ENCODE measurements at places on chromosomes 5 and 9.

- no peaks in the 10 kb centered on the region for H3K27me3 ChIP-seq
- peak; percentile 84 for DNase-seq
- peak overlapping the region; percentile 97 for H3K27ac ChIP-seq
Measured at GRCh38 chr5:72452515-72453245, 54.5 kb downstream of the ZNF366 start.

- no peaks in the 10 kb centered on the region for H3K27me3 ChIP-seq
- H3K4me3 ChIP-seq: no peak overlapping the region
- no peaks in the 10 kb centered on the region for H3K4me1 ChIP-seq
- H3K27ac ChIP-seq: peak overlapping the region; percentile 61
Measured at GRCh38 chr9:15873573-15874177, 320.8 kb downstream of the CCDC171 start.

- no peak overlapping the region for H3K4me3 ChIP-seq
- H3K27ac ChIP-seq: no peak overlapping the region
- H3K4me1 ChIP-seq: no peaks in the 10 kb centered on the region
- DNase-seq: no peak
Measured at GRCh38 chr5:163475411-163475810, 15.0 kb downstream of the HMMR start.

GRCh38 chr5:142012186-142012785 lies 541 bp downstream of the GNPDA1 start:
- no peaks in the 10 kb centered on the region for H3K27me3 ChIP-seq
- H3K4me3 ChIP-seq: peak overlapping the region; percentile 72
- DNase-seq: peak; percentile 45
- H3K36me3 ChIP-seq: no peaks in the 10 kb centered on the region

DNA sequence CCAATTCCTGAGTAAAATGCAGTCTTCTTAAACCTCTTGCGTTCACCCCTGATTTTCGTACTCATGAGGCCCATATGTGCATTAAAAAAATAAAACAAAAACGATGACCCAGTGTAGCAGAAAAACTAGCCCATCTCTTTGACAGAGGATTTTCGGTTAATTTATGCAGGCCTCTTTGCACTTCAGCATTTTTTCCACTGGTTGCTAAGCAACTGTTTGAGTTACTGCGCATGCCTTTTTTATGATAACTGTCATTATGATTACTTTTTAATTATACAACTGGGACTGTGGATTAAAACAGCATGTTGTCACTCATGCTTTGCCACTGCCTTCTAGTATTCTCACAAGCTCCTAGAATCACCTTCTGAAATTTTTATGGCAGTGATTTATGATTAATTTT lies 165.0 kb downstream of the SMARCA2 start:
- H3K36me3 ChIP-seq: no peaks in the 10 kb centered on the region
- H3K27ac ChIP-seq: no peak overlapping the region
- no peak overlapping the region for H3K4me3 ChIP-seq
- H3K27me3 ChIP-seq: no peaks in the 10 kb centered on the region
- no peaks in the 10 kb centered on the region for H3K4me1 ChIP-seq

DNA sequence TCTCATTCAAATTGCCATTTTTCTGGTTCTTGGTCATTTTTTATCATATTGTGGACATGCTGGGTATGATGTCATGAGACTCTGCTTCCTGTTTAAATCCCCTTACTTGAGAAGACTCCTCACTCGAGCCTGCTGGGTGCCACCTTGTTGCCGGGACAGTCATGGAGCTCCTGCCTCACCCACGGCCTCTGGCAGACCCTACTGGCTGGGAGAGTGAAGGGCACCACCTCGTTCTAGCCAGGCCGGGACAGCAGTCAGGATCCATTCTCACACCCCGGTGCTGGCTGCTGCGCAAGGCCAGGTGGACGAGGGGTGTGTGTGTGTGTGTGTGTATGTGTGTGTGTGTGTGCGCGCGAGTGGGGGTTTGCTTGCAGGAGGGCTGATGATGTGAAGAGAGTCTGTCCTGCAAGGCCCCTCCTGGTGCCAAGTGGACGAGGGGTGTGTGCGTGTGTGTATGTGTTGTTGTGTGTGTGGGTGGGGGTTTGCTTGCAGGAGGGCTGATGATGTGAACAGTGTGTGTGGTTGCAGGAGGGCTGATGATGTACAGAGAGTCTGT lies 4.4 kb downstream of the CEP72 start:
- H3K27me3 ChIP-seq: no peaks in the 10 kb centered on the region
- no peaks in the 10 kb centered on the region for H3K4me1 ChIP-seq
- no peaks in the 10 kb centered on the region for H3K36me3 ChIP-seq
- no peak for DNase-seq

GRCh38 chr9:137194909-137195308 lies 5.6 kb downstream of the TPRN start:
- no peak overlapping the region for H3K27ac ChIP-seq
- no peaks in the 10 kb centered on the region for H3K27me3 ChIP-seq
- peaks cover 8% of the 10 kb centered on the region for H3K4me1 ChIP-seq

GRCh38 chr5:160133918-160134304 lies 14.7 kb upstream of the PWWP2A start:
- no peaks in the 10 kb centered on the region for H3K36me3 ChIP-seq
- H3K27me3 ChIP-seq: no peaks in the 10 kb centered on the region
- no peak overlapping the region for H3K4me3 ChIP-seq
- no peaks in the 10 kb centered on the region for H3K4me1 ChIP-seq
- DNase-seq: no peak

DNA sequence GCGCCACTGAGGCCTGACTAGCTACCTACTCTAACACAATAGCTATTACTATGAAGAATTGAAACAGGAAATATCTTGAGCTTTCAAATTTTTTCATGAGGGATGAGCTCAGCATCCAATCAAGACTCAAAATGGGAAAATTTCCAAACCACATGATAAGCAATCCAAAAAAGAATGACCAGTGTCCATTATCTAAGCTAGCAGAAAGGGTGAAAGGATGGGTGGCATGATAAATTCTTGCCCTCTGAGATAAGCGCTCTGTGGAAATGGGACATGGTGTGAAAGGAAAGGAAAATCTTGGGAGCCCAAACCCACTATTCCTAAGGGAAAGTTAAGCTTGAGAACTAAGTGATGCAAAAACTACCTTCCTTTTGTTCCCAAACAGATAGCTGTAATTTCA lies 170.2 kb upstream of the NREP start:
- no peaks in the 10 kb centered on the region for H3K4me1 ChIP-seq
- no peak overlapping the region for H3K4me3 ChIP-seq
- no peak overlapping the region for H3K27ac ChIP-seq
- no peaks in the 10 kb centered on the region for H3K27me3 ChIP-seq
- no peak for DNase-seq
- no peaks in the 10 kb centered on the region for H3K36me3 ChIP-seq

GRCh38 chr9:133135146-133135745 lies 14.2 kb upstream of the RALGDS start:
- peak; percentile 86 for DNase-seq
- no peaks in the 10 kb centered on the region for H3K27me3 ChIP-seq

DNA sequence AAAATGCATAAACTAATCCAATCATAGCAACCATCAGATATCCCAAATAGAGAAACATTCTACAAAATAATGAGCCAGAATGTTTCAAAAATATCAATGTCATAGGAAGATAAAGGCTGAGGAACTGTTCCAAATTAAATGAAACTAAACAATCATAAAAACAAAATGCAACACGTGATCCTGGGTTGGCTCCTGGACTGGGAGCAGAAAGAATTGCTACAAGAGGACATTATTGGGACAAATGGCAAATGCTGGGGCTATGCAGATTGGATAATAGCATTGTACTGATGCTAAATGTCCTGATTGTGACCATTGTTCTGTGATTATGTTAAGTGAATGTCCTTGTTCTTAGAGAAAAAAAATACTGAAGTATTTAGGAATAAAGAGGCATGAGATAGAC lies 54.2 kb upstream of the AKNA start:
- no peaks in the 10 kb centered on the region for H3K27me3 ChIP-seq
- no peak overlapping the region for H3K4me3 ChIP-seq
- no peak for DNase-seq
- no peaks in the 10 kb centered on the region for H3K4me1 ChIP-seq
- H3K27ac ChIP-seq: peak overlapping the region; percentile 29

GRCh38 chr9:106417685-106418084 lies 445.3 kb upstream of the ZNF462 start:
- no peak overlapping the region for H3K4me3 ChIP-seq
- H3K27me3 ChIP-seq: no peaks in the 10 kb centered on the region
- H3K27ac ChIP-seq: no peak overlapping the region

DNA sequence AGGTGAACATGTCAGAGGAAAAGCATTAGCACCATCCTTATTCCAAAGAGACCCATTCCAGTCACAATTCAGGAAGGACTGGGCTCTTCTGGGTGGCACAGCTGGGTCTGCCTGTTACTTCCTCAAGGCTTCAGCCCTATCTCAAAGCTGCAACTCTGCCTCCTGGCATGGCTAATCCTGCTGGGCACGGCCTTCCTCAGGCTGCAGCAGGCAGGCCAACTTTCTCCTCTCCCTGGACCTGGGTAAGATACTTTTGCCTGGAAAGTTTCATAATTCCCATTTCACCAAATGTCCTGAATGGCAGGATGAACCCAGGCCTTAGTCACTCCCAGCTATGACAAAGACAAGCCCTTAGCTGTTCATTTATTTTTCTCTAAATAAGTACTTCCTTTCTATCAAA lies 50.1 kb downstream of the MACROH2A1 start:
- DNase-seq: no peak
- no peaks in the 10 kb centered on the region for H3K36me3 ChIP-seq
- no peak overlapping the region for H3K27ac ChIP-seq
- H3K4me1 ChIP-seq: no peaks in the 10 kb centered on the region
- no peak overlapping the region for H3K4me3 ChIP-seq

GRCh38 chr9:37540634-37541033 lies 35.5 kb downstream of the FBXO10 start:
- H3K36me3 ChIP-seq: no peaks in the 10 kb centered on the region
- H3K27me3 ChIP-seq: no peaks in the 10 kb centered on the region
- no peaks in the 10 kb centered on the region for H3K4me1 ChIP-seq

GRCh38 chr5:103356350-103357091 lies 98.0 kb downstream of the MACIR start:
- no peaks in the 10 kb centered on the region for H3K36me3 ChIP-seq
- H3K27me3 ChIP-seq: no peaks in the 10 kb centered on the region
- H3K4me3 ChIP-seq: no peak overlapping the region
- no peaks in the 10 kb centered on the region for H3K4me1 ChIP-seq
- no peak overlapping the region for H3K27ac ChIP-seq

DNA sequence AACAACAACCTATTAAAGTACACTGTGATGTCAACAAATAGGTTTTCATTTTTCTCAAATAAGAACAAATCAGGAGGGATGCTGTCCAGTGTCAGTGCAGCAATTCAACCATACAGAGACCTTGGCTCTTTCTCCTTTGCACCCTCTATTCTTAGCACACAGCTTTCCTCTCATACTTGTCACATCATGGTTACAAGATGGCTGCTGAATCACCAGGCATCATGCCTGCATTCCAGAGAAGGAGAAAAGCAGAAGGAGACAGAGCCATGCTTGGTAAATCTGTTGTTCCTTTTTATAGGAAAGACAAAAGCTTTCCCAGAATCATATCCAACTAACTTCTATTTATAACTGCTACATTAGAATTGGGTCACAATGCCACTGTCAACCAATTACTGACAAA lies 124.7 kb upstream of the VLDLR start:
- no peaks in the 10 kb centered on the region for H3K27me3 ChIP-seq
- no peaks in the 10 kb centered on the region for H3K36me3 ChIP-seq
- no peak for DNase-seq
- no peak overlapping the region for H3K4me3 ChIP-seq
- H3K4me1 ChIP-seq: no peaks in the 10 kb centered on the region

DNA sequence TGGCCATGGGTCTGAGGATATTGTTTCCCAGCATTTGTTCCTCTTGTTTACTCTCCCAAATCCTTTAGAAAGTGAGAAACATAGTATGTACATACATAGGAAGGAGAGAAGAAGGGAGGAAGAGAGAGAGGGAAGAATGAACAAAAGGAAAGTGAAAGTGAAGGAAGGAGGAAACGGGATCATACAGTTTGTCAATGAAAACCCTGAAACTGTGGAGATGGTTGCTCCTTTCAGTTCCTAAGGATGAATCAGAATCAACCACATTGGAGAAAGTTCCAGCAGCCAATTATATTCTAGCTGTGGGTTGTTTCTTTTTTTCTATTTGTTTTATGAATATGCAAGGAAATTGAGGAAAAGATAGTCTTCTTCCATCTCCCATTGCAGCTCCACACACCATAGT lies 396.5 kb downstream of the MLLT3 start:
- H3K36me3 ChIP-seq: no peaks in the 10 kb centered on the region
- no peak overlapping the region for H3K27ac ChIP-seq
- no peak for DNase-seq
- no peak overlapping the region for H3K4me3 ChIP-seq
- no peaks in the 10 kb centered on the region for H3K4me1 ChIP-seq
- H3K27me3 ChIP-seq: no peaks in the 10 kb centered on the region

DNA sequence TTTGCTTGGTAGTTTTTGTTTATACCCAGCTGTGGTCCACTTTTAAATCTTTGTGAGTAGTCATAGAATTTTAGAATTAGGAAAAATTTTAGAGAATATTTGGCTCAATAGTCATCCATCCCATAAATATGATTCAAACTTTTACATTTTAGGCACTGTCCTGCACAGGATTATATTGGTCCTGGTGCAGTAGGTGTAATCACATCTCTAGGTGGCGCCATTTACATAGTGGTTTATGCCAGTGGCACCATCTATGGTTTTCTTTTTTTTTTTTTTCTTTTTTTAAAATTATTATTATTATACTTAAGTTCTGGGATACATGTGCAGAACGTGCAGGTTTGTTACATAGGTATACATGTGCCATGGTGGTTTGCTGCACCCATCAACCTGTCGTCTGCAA lies 260.7 kb upstream of the KCNN2 start:
- no peaks in the 10 kb centered on the region for H3K27me3 ChIP-seq
- H3K27ac ChIP-seq: no peak overlapping the region
- no peak for DNase-seq
- no peak overlapping the region for H3K4me3 ChIP-seq
- no peaks in the 10 kb centered on the region for H3K36me3 ChIP-seq
- no peaks in the 10 kb centered on the region for H3K4me1 ChIP-seq

GRCh38 chr9:69174616-69175463 lies 763 bp downstream of the TJP2 start:
- peak overlapping the region; percentile 57 for H3K4me3 ChIP-seq
- H3K4me1 ChIP-seq: no peaks in the 10 kb centered on the region
- H3K36me3 ChIP-seq: no peaks in the 10 kb centered on the region
- no peaks in the 10 kb centered on the region for H3K27me3 ChIP-seq
- peak; percentile 71 for DNase-seq

GRCh38 chr9:121160025-121160424 lies 41.6 kb downstream of the RAB14 start:
- no peak for DNase-seq
- no peaks in the 10 kb centered on the region for H3K4me1 ChIP-seq
- H3K27ac ChIP-seq: no peak overlapping the region

Data from uterus (tissue), 4 donors.